ENCODE measurements at places on chromosomes 2 and 18.
A peak's percentile ranks its signal among the peaks of the same experiment; 100 is the strongest.

DNA sequence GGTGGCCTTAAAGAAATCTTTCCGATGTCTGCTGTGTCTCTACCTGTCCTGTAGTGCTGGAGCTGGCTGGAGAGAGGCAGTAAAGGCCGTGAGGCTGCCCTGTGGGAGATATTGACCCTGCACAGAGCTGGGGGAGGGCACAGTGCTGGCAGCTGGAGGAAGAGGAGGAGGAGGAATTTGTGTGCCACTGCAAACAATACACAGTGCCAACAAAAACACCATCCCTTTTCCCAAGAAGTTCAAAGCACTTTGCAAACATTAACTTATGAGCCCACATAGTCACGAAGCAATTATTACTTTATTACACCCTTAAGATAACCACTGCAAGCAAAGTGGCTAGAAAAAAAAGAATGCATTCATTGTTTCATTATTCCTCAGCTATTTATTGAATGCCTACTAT is 45.0 kb upstream of the CYTIP start:
- no peak for DNase-seq

- DNase-seq = no peak
These were observed 61.2 kb upstream of the IGFBP2 start for GRCh38 chr2:216571909-216572513.

GRCh38 chr2:48414980-48415835 is 114.7 kb upstream of the STON1 start:
- peak; percentile 33 for DNase-seq

DNA sequence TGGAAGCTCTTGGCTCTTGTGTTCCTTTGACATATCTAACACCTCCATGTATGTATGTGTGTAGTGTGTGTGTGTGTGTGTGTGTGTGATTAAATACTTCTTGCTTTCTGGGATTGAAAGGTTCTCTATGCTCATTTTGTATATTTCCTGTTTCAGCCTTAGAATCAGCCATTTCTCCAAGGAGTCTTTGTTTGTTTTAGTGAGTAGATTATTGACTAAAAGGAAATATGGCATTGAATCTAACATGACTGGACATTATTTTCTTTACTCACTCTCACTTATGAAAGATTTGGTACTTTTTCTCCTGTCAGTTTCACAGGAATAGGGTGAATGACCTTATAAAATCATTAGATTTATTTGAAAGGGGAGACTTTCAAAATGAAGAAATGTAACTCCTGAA is 413.8 kb upstream of the SLC14A2 start:
- DNase-seq = no peak

- no peak for DNase-seq
These were observed 155.3 kb downstream of the RAD51AP2 start for GRCh38 chr2:17362956-17363355.

DNA sequence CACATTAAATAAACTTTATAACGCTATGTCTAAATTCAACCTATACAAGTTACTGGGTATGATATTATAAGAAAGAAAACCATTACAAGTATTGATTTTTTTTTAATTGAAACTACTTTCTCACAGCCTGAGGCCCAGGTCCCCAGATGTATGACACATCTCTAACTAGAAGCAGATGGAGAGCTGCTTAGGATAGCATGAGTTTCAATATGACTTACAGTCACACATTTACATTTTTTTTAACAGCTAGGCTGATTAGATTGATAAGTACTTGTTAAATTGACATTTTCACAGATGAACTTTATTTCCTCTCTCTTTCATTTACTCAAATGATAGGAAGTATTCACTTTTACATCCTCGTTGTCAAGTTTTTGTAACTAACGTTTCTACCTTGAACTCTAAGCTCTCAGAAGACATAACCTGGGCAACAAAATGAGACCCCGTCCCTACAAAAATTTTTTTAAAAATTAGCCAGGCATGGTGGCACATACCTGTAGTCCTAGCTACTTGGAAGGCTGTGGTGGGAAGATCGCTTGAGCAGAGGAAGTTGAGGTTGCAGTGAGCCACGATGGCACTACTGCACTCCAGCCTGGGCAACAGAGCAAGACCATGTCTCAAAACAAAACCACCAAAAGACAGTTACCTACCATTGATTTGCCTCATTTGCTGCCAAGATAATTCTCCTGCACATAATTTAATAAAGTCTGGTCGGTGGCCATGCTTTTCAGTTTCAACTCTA is 52.4 kb downstream of the STK39 start:
- DNase-seq = peak; percentile 77

GRCh38 chr18:71846716-71847115 is 697.4 kb downstream of the CBLN2 start:
- DNase-seq = no peak

- DNase-seq = no peak
These were observed 460 bp upstream of the LRRFIP1 start for GRCh38 chr2:237626813-237627440.
